Dorsolateral prefrontal cortex (tissue), 122 donors: ENCODE measurements at places on chromosomes 7 and 10. TPM values are rescaled to one million over a fixed set of nuclear protein-coding genes. Genes with fewer than 3 reads are reported as not detected.

CH25H gene
- total RNA-seq: 5.9 TPM

TMEM270 gene
- total RNA-seq: not detected

TAS2R3 gene
- total RNA-seq: 9.5 TPM

DNA sequence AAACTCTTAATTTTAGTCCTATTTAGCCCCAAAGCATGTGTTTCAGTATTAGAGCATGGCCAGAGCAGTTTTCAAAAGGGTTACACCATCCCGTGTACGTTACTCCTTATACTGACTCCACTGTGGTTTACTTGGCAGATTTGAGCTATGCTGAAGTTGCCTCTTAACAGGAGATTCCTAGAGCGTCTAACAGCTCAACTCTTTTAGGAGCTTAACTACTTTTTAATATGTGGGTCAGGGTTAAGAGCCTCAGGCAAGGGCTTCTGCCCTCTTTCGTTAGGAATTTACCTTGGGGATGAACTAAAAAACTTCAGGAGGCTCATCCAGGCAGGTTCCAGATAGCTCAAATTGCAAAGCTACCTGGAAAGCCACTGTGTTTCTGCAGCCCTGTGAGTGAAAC is 674.8 kb upstream of the C7orf33 start:
- DNase-seq: no peak

GRCh38 chr7:48304641-48305040 is 133.4 kb downstream of the ABCA13 start:
- no peak for DNase-seq

DNA sequence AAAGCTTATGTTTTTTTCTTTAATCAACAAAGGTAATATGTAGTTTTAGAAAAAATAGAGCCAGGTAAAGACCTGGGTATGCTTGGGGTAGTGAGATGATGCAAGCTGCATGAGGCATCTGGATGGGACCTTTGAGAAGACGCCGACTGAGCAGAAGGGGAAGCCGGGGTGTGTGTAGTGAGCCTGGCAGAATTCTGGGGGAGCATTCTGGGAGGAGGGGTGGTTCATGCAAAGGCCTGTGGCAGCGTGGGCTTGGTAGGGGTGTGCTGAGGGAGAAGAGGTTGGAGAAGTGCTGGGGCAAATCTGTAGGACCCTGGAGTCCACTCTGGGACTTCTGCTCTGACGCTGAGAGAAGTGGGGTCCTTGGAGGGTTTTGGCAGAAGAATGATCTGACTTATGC is 33.9 kb upstream of the SHH start:
- no peak for DNase-seq

DNA sequence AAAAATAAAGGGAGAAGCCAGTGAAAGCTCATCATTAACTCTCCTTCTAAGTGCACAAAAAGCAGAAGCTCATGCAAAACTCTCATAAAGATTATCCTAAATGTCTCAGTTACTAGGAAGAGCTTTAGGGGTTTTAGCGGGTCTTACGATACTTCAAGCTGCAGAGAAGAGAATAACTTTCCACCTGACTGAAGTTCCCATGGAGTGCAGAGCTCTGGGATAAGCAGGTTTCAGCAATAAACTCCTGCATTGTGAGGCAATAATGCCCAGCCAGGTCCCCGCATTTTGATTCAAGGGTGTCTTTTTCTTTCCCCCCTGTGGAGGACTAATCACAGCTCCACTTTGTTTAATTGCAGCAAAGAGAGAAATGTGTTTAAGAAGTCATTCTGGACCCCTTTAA is 241.9 kb upstream of the SP8 start:
- no peak for DNase-seq
